ENCODE measurements at places on chromosomes 2 and 18.

DNA sequence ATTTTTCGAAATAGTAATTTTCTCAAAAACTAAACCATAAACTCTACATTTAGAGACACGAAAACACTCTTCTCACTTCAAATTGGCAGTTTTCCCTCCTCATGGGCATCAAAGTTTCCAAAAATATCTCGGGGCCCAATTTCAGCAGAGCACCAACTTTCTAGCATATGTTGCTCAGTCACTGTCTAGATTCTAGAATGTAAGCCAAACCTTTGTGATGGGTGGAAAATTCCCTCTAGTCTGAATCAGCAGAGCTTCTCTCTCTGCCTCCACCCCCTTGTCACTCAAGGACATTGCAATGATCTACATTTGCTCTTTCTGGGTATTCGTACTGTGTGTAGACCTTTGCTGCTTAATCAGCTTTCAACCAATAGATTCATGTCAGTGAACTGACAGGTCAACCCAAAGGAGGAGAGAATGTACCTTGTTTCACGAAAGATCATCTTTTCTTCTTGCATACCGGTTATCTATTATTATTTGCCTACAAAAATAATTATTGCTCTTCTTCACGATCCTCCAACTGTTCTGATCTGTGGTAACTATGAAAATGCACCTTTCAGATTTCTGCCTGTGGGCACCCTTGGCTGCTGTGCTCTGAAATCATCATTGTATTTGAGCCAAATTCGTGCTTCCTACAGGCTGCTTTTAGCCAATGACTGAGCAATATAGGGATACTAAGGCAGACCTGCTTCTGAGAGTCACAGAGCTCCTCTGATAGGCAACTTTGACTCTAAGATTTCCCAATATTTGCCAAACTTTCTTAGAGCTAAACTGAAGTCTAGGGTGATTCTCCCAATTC, 38.7 kb upstream of the GLS start:
- no peak for DNase-seq

DNA sequence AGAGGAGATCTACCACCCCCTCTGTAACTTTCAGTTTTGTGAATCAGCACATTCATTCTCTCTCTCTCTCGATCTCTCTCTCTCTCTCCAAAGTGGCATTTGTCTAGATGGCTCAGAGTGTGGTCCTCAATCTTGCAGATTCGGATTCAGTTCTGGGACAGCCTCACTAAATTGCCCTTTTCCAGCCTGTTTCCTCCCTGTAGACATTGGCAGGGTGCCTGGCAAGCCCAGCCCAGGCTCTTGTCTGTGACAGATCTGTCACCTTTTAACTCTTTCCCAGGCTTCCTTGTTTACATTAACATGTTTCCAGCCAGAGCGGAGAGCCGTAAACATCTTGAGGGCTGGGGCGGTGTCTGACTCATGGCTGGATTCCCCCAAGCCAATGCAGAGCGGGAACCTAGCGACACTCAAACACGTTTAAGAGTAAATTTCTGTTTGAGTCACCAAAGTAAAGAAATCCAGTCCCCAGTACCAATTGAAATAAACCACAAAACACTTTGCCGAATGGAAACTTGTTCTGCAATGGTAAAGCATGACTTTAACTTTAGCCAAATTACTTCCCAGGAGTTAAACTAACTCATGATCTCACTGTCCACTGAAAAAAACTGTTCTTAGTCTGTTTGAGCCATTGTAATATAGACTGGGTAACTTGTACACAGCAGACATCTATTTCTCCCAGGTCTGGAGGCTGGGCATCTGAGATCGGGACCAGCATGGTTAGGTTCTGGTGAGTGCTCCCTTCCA, 6.6 kb upstream of the CYP27C1 start:
- no peak for DNase-seq

DNA sequence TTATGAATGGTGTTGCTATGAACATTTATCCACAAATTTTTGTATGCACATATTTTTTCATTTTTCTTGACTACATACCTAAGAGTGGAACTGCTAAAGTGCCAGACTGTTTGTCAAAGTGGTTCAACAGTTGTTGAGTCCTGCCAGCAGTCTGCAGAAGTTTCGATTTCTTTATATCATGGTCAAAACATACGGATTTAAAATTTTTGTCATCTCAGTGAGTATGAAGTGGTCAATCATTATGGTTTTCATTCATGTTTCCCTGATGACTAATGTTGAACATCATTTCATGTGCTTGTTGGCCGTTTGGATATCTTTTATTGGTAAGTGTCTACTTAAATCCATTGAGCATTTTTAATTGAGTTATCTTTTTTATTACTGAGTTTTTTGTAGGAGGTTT, 39.2 kb downstream of the CCDC138 start:
- DNase-seq = no peak

GRCh38 chr2:19887510-19887909, 14.3 kb downstream of the TTC32 start:
- no peak for DNase-seq

- no peak for DNase-seq
Observed at GRCh38 chr2:48081317-48081628, 175.0 kb upstream of the FBXO11 start.

DNA sequence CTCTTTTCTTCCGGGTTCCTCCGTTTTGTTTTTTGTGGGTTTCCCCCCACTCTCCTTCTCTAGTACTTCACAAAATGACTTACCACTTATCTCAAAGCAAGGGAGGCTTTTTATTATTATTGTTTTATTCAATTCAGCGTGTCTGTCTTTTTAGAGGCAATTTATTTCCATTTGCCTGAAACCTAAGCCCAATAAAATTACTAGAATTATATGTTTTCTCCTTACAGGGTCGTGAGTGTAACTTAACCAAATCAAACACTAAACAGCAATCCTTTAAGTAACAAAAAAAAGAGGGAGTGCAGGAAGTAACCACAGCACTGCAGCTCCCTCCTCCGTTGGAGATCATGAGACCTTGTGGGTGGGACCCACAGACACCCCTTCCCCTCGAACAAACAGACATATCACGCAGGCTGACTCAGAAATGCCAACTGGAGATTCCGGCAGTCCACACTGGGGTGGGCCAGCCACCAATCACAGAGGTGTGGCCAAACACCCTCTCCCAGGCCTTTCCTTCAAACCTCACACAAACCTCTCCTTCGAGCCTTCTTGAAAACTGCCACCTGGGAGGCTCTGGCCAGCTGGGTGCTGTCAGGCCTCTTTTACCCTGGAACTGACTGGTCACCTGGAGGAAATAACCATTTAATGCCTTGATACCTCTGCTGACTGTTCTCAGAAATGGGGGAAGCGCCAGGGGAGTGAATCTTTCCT, 207.1 kb upstream of the SMAD2 start:
- no peak for DNase-seq

DNA sequence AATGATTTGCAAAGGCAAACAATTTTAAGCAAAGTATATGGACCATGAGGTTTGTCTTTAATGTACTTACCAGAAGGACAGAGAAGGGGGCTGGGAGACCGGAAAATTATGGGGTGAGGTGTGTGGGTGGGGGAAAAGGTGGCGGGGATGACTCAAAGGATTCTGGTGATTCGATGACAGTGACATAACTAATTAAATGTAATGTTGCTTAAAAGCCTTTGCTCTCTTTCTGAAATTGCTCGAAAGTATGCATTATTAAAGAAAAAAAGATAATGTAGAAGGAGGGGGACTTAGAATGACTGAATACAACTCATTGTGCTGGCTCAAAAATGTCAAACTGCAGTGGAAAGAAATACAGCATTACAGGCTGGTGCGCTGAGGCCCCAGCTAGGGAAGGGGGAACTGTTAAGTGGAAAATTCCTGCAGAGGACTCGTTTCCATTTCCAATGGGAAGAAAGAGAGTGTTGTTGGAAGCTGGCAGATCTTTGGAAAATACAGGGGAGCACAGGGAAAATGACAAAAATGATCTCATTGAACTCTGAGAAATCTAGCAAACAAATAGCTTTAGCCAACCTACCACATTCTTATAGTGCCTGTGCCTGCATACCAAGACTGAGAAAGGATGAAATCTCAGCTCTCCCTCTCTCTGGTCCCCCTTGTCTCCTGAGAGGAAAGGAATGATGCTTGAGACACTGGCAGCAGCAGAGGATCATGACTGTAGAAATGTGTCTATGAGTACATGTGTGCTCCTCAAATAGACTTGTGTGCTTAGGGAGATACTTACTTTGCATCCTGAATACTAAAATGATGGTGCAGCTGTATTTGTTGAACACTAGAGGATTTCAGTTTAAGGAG, 632.4 kb downstream of the NYAP2 start:
- DNase-seq = no peak

- DNase-seq = no peak
Observed at GRCh38 chr18:62933261-62933887, 218.0 kb downstream of the PHLPP1 start.

GRCh38 chr2:70816726-70817125, 3.7 kb downstream of the CLEC4F start:
- no peak for DNase-seq

DNA sequence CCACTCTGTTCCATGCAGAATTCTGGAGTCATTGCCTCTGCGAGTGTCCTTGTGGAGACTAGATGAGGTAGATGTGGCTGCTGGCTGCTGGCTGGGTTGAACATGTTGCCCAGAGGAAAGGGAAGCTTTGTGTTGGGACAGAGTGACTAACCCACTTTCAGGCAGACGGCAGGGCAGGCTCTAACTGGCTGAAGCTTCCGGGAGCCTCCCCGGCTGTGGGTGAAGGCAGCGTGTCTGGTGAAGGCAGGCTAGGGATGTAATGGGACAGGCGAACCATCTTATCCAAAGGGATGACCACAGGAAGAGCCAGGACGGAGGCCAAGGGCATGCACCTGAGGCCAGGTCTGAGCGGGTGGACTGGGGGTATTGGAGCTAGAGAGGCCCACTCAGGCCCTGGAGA, 16.0 kb downstream of the ASPRV1 start:
- DNase-seq = no peak

GRCh38 chr2:37318401-37318800, 6.2 kb downstream of the PRKD3 start:
- DNase-seq = no peak

DNA sequence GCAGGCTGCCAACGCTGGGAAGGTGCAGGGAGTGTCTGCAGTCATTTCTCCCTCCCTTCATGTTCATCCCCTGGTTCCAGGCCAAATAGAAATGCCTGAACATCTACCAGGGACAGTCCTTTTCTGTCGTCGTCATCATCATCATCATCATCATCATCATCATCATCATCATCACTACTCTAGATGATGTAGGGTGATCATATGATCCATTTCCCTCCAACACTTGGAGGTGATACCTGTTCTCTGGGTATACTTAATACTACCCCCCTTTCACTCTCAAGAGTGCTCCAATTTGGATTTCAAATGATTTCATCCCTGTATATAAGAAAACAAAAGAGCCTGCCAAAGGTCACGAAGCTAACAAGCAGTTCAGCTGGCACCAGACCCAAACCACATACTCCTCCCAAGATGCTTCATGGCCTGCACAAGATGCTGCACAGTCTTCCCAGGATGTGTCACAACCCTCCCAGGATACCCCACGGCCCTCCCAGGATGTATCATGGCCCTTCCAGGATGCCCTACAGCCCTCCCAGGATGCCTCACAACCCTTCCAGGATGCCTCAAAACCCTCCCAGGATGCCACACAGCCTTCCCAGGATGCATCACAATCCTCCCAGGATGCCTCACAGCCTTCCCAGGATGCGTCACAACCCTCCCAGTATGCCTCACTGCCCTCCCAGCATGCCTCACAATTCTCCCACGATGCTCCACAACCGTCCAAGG, 257.9 kb downstream of the DYSF start:
- peak; percentile 40 for DNase-seq

DNA sequence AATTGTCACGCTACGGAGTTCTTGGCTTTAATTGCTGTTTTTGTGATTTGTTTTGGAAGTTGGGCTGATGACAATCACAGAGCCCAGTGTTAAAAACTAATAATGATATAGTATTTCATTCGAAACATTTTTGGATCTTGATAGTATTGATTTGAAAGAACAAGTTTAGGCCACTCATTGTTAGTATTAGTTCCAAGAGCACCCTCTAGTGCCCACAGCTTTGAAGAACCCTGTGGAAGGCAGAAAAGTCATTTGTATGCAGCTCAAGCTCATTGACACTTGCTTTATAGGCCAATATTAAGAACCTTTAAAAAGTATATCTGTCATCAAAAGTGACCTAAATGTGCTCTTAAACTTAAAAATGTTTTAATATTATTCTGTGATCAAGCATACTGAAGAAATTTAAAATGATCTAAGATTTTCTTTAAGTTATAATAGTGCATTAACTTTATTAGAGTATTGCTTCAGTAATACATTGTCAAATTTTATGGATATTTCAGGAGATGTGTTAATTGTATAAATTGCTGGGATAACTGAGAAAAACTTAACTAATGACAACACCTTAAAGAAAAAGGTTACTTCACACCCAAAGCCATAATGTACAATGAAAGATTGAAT, 191.0 kb downstream of the GRB14 start:
- DNase-seq = peak; percentile 7

GRCh38 chr2:42342795-42343241, 18.2 kb downstream of the COX7A2L start:
- no peak for DNase-seq

GRCh38 chr2:171522052-171522787, at the start of gene CYBRD1:
Gene CYBRD1, plus strand, starts transcription at chr2:171522474. Its CDS starts 72 bp downstream, at chr2:171522546.
- peak; percentile 59 for DNase-seq

DNA sequence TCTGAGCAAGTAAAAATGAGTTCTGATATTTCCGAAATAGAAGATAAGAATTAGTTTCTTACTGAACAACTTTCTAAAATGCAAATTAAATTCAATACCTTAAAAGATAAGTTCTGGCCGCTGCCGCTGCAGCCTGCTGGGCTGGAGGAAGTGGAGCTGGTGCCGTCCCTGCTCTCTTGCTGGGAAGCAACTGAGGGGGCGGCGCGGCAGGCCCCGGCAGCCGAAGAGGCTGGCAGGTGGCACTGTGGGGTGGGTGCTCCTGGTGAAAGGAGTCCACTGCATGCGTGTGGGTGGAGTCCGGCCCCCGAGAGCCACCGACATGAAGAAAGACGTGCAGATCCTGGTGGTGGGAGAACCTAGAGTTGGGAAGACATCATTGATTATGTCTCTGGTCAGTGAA, 89.5 kb upstream of the ZNF519 start:
- DNase-seq = no peak

DNA sequence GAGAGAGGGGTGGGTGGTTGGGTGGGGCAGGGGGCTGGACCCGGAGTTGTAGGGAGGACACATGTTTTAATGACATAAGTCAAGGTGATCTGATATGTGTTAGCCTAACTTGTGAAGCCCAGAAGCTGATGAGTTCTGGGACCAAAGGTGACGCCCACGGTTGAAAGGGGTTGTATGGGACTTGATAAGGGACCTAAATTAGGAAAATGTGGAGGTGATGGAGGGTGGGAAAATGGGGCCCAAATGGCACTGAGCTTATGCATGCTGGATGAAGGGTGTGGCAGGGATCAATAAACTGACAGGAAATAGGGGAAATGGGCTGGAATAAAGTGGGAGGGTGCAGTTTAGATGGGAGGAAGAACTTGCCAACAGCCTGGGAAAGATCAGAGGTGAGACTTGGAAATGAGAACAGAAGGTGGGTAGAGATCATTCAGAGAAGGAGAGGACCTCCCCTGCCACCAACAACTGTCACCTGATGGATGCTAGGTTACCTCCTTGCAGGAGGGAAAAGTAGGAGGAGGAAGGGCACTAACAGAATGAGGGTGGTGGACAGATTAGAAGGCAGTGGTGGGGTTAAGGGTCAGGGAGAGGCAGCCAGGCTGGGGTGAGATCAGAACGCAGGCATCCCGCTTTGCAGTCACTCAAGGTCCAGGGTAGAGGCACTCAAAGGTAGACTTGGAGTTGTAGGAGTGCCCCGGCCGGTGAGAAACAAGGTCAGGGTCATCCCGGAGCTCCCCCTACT, 15.3 kb downstream of the WNT10A start:
- DNase-seq = no peak

GRCh38 chr2:202377207-202377761, 1.2 kb downstream of the BMPR2 start:
- DNase-seq = no peak

Data from AG09309 (cell line).